LHCN-M2 (cell line): ENCODE measurements at places on chromosomes 12 and 14. TPM values are rescaled to one million over a fixed set of nuclear protein-coding genes. Genes with fewer than 3 reads are reported as not detected.

Gene OTX2
- total RNA-seq: not detected in 2 replicates

Gene LRTM2
- not detected in 2 replicates for total RNA-seq

Gene NKX2-1
- not detected in 2 replicates for total RNA-seq

Gene OR11H6
- total RNA-seq: not detected in 2 replicates

Gene RND1
- not detected in 2 replicates for total RNA-seq

Gene ZFHX2
- total RNA-seq: 0.29 and 0.32 TPM in 2 replicates

Gene EIF2S3B
- total RNA-seq: 0.32 and 0.34 TPM in 2 replicates

Gene EID3
- 2.2 and 4.0 TPM in 2 replicates for total RNA-seq

Gene KCNK13
- not detected in 2 replicates for total RNA-seq

Gene FLRT2
- 7.5 and 17.6 TPM in 2 replicates for total RNA-seq

Gene CD163
- 0.11 TPM in 1 of 2 replicates, not detected in the other for total RNA-seq

Gene TSHR
- 0.29 TPM in 1 of 2 replicates, not detected in the other for total RNA-seq

Gene NPC2
- total RNA-seq: 222 and 274 TPM in 2 replicates

Gene SYNDIG1L
- total RNA-seq: not detected in 2 replicates

Gene BRMS1L
- total RNA-seq: 5.7 and 8.3 TPM in 2 replicates

Gene PROX2
- total RNA-seq: not detected in 2 replicates

Gene LIN52
- 10.2 and 11.5 TPM in 2 replicates for total RNA-seq

Gene KRT71
- not detected in 2 replicates for total RNA-seq

Gene CATSPERB
- not detected in 2 replicates for total RNA-seq

Gene ABCC9
- 0.23 and 0.26 TPM in 2 replicates for total RNA-seq

Gene ESR2
- total RNA-seq: 0.57 and 0.83 TPM in 2 replicates

Gene TPPP2
- total RNA-seq: not detected in 2 replicates

Gene LPAR5
- total RNA-seq: not detected in 2 replicates

Gene RILPL2
- 3.3 and 3.5 TPM in 2 replicates for total RNA-seq

Gene PPM1H
- total RNA-seq: 0.90 and 1.6 TPM in 2 replicates

Gene KRT7
- total RNA-seq: 0.40 and 2.2 TPM in 2 replicates

Gene LTB4R2
- 2.4 and 2.5 TPM in 2 replicates for total RNA-seq

Gene P2RX2
- total RNA-seq: not detected in 2 replicates

Gene CEBPE
- total RNA-seq: 0.11 TPM in 1 of 2 replicates, not detected in the other

Gene MRPS35
- total RNA-seq: 64.6 and 67.3 TPM in 2 replicates

Gene SOAT2
- total RNA-seq: not detected in 2 replicates

Gene SUOX
- total RNA-seq: 16.1 and 21.8 TPM in 2 replicates
